ENCODE measurements at places on chromosomes 2 and 18.

DNA sequence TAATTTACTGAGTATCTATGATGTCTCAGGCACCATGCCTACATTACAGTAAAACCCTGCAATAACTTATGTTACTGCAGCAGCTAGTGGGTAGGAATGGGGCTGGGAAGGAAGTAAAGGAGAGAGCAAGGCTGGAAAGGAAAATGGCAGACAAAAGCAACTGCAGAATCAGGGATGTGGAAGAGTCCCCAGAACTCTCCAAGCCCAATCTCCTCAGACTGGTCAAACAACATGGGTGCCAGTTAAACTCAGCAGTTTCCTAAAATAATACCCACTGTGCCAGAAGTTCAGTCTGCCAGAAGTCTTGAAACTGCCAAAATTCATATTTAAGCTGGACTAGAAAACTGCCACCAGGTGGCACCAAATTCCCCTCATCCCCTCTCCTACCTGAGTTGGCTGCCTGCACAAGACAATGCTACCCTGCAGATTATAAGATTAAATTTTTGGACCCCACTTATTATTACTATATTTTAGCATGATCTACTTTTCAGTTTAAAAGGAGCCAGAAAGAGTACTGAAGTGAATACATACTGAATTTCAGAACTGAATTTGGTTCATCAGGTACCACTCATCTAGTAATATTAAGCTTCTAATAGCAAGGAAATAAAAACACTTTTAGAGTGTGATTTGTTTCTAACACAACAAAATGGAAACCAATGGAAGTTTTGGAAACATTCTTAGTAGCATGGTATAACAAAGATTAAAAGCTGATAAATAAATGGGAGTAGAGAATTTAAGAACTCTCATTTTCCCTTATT, 86.8 kb upstream of the DNER start:
- peak; percentile 15 for DNase-seq

DNA sequence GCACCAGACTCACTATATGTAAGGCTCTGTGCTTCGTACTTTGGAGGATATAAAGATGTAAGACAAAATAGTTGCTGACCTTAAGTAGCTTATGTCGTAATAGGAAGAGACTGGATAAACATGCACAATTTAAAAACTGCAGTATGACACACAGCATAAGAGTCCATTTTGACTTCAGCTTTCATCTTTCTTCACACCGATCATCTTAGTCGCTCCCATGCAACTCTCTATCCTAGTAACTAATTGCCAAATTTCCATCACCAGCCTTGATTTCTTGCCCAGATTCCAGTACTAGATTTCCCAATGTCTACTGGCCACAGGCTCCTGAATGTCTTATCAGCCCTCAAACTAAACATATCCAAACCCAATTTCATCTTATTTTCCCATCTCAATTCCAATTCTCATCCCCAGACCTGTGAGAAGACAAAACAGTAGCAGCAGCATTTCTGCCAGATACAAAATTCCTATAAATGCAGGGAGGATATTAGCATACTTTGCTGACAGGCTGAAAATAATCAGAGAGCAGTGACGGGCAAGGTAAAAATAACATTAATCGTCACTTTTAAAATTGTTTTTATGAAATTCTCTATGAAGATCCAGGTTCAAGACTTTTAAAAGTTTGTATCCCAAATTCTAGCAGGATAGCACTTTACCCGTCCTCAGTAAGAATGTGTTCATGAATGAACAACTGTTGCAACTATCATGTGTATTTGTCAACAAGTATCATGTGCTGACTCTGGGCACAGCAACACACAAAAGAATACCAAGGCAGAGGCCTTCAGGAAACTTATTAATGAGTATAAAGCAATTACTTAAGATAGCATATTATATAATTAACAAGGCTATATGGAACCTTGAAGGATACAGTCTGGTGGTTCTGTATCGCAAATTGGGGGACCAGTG, 42.2 kb downstream of the KIDINS220 start:
- DNase-seq, result no peak

DNA sequence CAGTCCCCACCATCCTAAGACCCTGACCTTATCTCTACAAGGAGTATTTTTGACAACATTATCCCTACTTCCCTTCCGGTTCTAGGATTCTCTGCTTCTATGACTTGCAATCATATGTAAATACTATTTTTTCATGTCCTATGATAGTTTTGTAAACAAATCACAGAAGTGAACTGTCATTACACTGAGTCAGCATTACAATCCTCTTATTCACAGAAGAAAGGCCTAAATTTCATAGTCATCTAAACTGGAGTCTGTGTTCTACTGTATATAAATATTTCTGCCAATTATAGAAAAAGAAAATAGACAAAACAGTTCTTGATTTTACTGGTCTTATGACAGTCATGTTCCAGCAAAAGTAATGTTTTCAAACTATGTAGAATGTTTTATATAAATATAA, 265.1 kb downstream of the NCKAP5 start:
- no peak for DNase-seq

- DNase-seq, result no peak
Measured at GRCh38 chr2:125853626-125854025, 802.3 kb upstream of the GYPC start.

GRCh38 chr18:48542513-48543181, 3.8 kb downstream of the CTIF start:
- no peak for DNase-seq

DNA sequence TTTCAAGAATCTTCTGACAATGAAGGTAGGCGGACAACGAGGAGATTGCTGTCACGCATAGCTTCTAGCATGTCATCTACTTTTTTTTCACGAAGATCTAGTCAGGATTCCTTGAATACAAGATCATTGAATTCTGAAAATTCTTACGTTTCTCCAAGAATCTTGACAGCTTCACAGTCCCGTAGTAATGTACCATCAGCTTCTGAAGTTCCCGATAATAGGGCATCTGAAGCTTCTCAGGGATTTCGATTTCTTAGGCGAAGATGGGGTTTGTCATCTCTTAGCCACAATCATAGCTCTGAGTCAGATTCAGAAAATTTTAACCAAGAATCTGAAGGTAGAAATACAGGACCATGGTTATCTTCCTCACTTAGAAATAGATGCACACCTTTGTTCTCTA, 35.8 kb downstream of the MARCHF7 start:
- DNase-seq, result no peak

DNA sequence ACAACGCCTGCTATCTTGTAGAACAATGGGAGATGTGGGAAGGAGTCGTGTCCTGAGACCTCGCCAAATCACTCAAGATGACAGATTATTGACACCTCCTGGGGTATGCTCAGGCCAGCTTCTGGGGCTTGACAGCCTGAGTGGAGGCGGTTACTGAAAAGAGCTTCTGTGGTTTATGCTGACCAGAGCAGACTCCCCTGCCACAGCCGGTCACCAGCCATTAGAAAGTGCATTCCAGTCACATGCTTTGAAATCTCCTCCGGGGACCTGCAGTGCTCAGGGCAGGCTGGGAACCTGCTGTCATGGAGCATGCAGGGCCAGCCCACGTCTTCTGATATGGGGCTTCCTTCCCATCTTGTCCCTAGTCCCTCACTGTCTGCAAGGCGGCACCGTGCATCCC, 215.9 kb downstream of the SEPTIN10 start:
- no peak for DNase-seq

DNA sequence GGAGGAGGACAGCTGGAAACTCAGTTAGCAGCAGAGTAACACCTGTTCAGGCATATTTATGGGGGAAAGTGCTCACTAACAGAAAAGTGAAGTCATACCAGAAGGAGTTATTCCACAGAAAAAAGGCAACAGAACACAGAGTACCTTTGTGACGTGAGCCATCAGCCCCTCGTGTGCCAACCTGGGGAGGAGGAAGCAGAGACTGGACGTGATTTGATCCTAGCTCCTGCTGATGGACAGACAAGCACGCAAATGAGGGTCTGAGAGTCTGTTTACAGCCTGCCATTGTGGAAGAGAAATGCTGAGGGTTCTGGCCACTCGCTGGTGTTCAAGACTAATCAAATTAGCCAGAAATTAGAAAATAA, 120.7 kb downstream of the ZNF521 start:
- DNase-seq, result no peak

DNA sequence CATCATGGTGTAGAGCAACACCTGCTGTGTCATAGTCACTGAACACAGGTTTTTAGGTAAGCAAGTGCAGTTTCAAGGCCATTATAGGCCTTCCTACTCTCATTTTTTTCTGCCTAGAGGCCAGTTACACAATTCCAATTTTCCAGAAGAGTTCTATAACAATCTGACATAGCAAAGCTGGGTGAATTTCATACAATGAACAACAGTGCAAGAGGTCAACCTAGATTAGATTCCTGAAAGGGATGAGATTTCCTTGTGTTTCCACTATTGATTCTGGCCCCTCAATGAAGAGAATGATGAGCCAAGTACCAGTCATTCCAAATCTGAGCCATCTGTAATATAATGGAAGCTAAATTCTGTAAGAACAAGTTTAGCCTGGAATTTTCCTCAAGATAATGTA, 15.3 kb upstream of the CD28 start:
- no peak for DNase-seq

DNA sequence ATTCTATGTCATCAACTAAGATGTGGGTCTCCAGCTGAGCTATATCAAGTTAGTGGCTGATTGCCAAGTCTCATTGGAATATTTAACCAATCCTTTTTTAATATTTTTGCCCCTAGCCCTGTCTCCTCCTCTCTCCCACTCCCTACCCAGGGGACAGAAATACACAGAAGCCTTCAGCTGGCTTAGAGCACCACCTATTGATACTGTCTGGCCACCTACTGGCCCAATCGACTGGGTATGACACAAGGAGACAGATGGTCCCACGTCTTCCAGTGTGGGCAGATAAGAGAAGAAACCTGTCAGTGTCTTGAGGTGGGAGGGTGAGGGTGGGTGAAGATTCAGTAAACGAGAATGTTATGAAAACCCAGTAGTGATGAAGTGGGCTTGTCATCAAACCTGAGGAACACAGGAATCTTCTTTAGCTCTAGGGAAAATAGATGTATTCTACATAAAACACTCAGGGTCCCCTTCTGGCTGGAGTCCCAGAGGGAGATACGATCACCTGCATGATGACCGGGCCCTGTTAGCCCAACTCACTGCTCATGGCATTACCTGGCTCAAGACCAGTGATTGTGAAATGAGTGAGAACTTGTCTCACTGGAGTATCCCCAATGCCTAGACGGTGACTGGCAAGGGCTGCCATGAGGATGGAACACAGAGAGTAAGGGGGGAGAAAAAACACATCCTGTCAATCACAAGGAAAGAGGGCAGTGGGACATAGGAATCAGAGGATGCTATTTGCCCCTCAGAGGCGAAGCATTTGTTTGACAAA, 26.7 kb downstream of the POLR1A start:
- peak; percentile 19 for DNase-seq

- no peak for DNase-seq
Measured at GRCh38 chr2:200352636-200353035, 46.1 kb downstream of the SPATS2L start.

GRCh38 chr2:144785253-144785652, 265.3 kb upstream of the ZEB2 start:
- no peak for DNase-seq

DNA sequence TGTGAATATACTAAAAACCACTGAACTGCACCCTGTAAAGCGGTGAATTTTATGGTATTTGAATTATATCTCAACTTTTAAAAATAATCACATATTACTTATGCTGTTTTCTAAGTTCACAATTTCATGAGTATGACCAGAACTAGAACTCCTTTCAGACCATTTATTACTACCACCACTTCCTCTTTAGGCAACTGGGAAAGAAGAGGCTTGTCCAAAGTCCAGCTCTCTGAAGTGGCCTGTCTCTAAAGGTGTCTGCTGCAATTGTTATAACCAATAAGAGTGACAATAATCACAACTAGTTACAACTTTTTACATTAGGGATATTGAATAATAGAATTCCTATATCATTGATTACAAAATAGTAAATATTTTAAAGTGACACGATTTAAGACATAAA, 267.9 kb upstream of the PIK3C3 start:
- no peak for DNase-seq

DNA sequence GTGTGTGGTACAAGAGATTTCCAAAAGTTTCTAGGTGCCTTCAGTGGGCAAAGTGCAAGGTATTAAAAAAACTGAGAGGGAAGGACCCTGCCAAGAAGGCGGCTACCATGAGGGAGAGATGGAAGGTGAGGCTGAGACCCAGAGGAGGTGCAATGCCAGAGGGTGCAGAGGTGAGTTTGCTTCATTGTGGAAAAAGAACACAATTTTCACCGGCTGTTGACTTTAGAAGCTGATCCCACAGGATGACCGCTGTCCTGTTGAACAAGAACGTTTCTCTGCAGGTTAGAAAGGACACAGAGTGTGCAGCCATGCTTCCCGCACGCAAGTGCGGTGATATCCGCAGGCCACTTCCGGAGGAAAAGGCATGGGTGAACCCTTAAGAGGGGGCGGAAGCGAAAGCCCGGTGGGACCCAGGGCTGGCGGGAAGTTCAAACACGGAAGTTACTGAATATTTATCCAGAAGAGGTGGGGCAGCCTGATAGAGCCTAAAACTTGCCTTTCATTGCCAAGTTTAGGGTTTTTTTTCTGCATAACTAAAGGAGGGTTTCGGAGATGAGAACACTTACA, 16.6 kb downstream of the SP110 start:
- no peak for DNase-seq

- DNase-seq, result no peak
Measured at GRCh38 chr2:217409949-217410680, 550.3 kb upstream of the TNP1 start.

GRCh38 chr2:189608795-189609422, 28.3 kb upstream of the SLC40A1 start:
- no peak for DNase-seq

- no peak for DNase-seq
Measured at GRCh38 chr18:37483221-37483971, 82.2 kb downstream of the CELF4 start.

- no peak for DNase-seq
Measured at GRCh38 chr2:12178289-12179080, 432.1 kb downstream of the LPIN1 start.

DNA sequence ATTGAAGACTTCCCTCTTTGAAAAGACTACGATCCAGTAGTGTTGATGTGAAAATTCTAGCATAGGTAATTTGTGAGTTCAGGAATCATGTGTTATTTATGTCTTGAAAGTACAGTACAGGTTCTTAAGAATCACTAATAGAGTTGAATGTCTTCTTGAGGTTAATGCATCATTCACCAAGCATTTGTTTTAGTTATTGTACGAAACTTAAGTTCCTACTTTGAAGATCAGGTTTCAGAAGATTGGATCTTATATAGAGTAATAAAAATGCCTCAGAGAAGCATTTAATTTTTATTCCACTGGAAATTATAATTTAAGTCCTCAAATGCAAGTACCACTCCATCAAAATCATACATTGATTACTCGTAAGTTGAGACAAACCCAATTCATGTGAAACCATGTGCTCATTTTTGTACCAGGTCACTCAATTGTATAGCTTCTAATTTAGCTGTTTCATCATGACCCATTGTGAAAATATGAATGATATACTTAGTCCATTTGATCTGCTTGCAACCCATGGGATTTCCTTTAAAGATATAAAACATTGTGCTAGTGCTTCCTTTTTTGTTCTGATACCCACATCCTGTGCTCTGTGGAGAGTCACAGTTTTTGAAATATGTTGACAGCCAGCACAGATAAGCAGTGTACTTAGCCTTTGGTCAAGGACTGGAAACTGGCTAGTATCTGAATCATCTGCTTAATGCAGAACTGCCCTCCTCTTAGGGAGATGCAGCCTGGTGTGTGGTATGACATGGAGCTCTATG, 22.5 kb upstream of the RAB27B start:
- DNase-seq, result no peak

- DNase-seq, result no peak
Measured at GRCh38 chr2:203918264-203918663, 18.3 kb upstream of the ICOS start.

- DNase-seq, result peak; percentile 33
Measured at GRCh38 chr2:74715081-74715791, 61.2 kb downstream of the SEMA4F start.

- no peak for DNase-seq
Measured at GRCh38 chr18:22705328-22705727, 227.8 kb upstream of the RBBP8 start.

All from NCI-H1092 (cell line).